ENCODE measurements at places on chromosomes 3 and 15.

GRCh38 chr3:160331127-160331937, 67.7 kb downstream of the IFT80 start:
- DNase-seq = no peak

- DNase-seq = no peak
These were observed 48.3 kb downstream of the MITF start for GRCh38 chr3:69787436-69788168.

GRCh38 chr15:28289694-28290463, 32.1 kb downstream of the HERC2 start:
- DNase-seq = no peak

DNA sequence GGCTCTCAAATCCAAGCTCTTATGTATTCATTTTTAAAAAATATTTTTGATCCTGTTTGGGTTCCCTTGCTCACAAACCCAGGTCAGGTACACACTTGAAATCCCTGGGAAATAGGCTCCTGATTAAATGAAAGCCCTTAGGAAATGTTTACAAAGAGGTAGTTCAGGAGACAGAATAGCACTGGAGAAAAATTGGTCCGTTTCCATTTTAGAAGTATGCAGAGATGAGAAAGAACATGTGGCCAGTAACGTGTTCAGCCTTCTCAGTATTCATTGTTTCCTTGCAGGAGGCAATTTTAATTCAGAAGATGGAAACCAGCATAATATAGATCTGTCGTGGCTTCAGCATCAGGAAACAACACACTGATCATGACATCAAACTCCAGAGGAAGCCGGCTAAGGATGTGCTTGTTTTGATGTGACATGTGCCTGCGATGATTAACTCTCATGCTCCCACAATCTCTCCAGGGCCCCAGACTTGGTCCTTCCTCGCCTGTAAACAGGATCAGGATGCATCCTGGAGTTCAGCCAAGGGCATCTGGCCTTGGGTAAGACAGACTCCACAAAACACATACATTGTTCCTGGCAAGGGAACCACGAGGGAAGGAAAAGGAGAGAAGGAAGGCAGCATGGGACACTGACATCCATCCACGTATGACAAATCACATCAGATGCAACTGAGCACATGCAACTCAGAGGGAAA, 350.5 kb upstream of the THBS1 start:
- no peak for DNase-seq

DNA sequence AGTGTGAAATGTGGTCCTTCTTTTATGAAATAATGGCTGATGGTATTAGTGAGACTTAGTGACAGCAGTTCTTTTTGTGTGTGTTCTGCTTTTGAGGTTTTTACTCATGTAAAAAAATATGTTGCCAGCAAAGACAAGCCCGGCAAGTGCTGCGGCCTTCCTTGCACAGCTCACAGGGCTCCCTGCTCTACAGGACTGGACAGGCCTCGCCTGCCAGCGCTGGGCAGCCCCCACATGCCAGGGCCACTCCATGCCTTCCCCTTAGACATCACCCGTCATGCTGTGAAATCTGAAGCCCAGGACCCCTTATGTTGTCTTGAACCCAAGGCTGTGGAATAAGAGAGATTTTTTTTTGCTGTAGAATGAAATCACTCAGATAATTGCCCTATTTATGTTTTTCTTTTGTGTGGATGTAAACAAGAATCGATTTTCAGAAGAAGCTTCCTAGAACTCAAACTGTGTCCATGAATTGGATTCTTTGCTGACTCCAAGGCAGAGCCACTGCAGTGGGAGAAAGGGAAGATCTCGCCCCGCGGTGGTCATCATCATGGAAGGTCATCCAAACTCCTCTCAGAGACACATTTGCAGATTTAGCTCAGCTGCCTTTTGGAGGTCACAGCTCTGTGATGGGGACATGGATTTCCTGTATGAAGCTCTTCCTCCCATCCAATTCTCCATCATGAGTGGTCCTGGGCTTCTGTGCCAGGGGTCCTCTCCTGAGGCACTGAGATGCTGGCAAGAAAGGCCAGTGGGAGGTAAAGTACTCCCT, 150.8 kb downstream of the ATP10A start:
- DNase-seq = no peak

- DNase-seq = no peak
These were observed 6.3 kb upstream of the GTPBP8 start for GRCh38 chr3:112984485-112984884.

DNA sequence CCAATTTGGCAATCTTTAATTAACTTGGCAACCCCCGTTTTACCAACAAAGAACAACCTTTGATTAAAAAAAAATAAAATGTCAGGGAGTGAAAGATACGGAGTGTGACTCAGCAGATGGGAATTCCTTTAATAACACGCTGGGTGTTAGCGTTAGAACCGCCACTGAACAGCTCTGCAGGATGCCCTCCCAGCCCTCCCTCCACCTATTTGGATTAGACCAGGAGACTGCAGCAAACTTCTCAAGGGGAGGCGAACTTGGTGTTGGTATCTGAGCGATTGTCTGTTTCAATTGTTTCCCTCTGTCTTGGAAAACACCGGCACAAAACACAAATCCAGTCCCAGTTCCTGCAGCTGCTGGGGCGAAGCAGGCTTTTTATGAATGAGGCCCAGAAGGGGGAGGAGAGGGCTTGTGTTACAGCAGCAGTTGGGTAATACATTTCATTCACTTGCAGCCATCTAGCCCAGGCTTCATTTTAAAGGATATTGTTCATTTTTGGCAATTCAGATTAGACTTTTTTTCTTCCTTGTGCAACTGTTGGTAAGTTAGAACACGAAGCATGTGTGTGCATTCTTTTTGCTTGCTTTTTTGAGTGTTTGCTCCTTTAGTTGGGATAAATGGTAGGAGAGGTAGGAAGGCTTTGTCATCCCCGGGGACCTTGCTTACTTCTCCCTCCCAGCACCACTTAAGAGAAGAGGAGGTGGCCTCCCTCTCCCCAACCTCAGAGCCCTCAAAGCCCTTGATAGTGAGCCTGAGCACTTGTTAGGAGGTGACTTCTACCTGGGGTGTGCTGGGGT, 152.3 kb downstream of the IGF1R start:
- no peak for DNase-seq

DNA sequence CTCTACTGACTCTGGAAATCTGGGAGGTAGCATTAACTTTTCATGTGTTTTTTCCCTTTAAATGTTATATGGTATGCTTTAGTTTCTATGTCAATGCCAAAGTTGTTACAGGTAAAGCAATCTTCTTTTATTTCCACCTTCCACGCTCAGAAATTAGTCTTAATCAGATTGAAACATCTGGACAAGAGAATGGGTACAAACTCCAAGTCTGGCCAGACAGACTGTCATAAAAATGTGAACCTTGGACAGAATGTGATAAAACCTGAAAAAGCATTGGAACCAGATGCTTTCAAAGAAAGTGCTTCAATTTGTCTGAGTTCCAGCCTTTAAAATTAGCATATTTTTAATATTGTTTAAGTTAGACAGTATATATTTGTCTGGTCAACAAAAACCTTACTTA, 110.7 kb upstream of the P2RY1 start:
- DNase-seq = no peak

DNA sequence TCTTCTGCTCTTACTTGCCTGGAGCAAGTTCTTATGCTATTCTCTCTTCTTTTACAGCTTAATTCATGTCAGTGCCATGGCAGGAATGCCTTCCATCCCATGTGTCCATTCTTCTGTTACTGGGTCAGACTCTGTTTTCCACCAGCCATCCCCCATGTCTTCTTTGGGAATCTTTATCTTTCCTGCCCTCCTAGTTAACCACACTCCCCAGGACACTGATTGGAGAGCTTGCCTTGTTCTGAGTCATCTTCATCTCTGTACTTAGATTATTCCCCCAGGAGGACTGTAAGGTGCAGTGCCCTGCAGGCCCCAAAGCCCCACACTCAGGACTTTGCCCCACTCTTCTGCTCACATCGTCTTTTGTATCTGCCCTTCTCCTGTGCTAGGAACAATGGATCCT, 3.6 kb downstream of the ABHD17C start:
- no peak for DNase-seq

GRCh38 chr3:127291611-127292010, 3.8 kb upstream of the PRR20G start:
- DNase-seq = no peak

DNA sequence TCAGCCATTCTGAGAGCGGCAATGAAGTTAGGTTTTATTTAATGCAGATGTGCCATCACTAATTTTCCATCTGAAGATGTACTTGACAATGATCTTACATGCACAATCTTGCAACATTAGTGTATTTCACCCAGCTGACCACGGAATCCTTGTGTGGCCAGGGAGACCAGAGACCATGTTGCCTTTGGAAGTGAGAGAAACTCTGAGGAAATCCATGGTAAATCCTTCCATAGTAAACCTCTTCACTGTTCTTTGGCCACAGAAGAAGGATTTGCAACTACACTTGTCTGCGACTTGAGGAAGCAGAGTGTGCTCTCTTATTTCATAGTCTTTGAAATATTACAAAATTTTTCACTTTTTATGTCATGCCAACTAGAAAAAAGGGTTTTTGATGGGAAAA, 128.4 kb upstream of the IGSF10 start:
- DNase-seq = no peak

DNA sequence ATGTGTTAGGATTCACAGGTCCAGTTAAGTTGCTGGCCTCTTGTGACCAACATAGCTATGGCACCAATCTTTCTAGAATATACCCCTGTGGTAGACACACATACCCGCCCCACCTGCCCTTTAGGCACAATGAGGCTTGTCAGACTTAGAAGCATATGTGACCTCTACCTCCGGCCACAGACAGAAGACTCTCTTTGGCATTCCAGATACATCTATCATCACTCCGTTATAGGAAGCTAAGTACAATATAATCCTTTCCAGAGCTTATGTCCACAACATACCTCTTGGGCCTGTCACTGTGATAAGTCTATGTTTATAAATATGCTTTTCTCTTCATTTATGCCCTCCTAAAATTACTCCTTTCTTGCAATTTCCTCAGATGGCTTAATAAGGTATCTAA, 39.8 kb downstream of the CD47 start:
- DNase-seq = no peak

GRCh38 chr3:25536521-25537391, 108.7 kb downstream of the RARB start:
- DNase-seq = no peak

- DNase-seq = no peak
These were observed 48.7 kb upstream of the OCA2 start for GRCh38 chr15:28147801-28148200.

DNA sequence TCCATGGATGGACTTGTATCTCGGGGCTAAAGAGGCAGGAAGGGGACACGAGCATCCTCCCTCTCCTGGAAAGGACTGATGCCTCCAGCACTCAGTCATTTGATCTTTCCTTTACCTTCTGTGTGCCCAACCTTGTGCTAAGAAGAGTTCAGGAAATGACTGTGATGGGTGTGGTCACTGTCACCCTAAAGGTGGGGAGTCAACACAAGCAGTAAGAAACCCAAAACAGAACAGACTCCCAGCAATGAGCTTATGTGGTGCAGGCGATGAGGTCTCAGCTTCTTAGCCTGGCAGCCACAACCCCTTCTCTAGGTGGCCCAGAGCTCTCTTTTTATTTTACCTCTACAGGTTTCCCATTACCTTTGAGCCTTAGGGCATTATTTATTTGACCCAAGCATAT, 3.8 kb downstream of the MPI start:
- no peak for DNase-seq

- no peak for DNase-seq
These were observed 517.2 kb upstream of the CBLB start for GRCh38 chr3:106386050-106386449.

DNA sequence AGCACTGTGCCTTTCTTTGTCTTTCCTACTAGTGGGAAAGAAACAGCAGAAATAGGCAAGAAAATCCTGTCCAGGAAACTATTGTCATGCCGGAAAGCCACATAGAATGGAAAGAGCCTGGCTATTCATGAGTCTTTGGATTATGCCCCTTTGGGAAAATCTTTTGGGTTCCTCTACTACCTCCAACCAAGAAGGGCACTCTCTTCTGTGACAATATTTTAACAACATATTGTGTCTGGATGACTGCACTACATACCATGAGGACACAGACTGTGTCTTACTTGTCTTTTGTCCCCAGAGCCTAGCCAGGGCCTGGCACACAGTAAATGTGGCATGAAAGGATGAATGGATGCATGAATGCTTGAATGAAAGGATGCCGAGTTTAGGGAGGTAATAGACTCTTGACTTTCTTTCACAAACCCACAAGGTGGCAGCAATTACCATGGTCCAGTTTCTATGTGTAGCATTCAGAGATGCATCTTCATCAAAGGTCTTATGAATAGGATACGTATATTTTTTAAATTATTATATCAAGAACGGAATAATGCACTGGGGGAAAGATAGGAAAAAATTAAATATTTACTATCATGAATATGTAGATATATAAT, 30.3 kb downstream of the ARL14 start:
- DNase-seq = no peak

GRCh38 chr3:157362348-157362747, 74.3 kb upstream of the PTX3 start:
- DNase-seq = no peak

GRCh38 chr3:97839944-97840343, 18.1 kb downstream of the CRYBG3 start:
- no peak for DNase-seq

DNA sequence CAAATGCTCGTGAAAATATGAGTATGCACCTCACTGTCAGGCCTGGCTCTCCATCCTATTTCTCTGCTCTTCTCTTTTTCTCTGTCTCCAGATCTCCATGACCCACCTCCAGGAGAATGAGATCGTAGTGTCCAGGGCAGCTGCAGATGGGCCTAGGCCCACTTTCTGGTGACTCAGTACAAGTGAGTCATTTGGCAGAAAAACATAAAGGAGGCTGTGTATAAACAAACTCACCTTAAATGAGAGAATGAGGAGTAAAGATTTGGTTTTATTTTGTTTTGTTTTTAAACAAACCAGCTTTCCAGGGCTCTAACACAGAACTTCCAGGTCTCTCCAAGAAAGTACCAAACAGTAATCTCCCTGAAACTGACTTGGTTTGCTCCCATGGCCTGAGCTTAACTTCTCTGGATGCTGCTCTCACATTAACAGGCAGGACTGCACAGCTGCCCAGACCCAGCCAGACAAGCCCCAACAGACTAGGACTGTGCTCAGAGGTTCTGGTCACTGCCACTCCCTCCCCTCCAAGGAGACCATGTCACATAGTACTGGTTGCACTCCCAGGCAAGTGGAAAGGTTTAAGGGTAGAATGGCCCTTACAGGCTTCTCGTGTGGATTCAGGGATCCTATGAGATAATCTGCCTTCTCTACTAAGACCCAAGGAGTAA, 1.5 kb upstream of the HEG1 start:
- DNase-seq = no peak

DNA sequence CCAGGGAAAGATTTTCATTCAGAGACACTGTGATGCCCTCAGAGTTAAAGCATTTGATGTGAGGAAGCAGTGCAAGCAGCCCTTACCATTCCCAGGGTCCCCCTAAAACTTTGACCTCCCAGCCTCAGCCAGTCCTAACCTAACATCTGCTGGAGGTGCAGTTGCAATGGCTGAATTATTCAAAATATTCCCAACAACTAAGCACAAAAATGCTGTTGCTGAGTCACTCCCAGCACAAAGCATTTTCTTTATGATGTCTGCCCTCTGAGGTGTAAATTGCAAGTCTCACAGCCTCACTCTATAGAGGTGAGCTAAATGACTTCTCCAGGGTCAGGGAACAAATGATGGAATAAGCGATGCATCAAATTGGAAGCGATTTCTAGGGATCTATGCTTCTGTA, 6.4 kb upstream of the REC114 start:
- no peak for DNase-seq

Data from stimulated activated CD4-positive, alpha-beta T cell treated with anti-CD3 and anti-CD28 coated beads, Interleukin-4, amount 100 ng/mL, for 1 hour (primary cell).